ENCODE measurements at places on chromosomes 3 and 15. TPM values are rescaled to one million over a fixed set of nuclear protein-coding genes. Genes with fewer than 3 reads are reported as not detected.

DNA sequence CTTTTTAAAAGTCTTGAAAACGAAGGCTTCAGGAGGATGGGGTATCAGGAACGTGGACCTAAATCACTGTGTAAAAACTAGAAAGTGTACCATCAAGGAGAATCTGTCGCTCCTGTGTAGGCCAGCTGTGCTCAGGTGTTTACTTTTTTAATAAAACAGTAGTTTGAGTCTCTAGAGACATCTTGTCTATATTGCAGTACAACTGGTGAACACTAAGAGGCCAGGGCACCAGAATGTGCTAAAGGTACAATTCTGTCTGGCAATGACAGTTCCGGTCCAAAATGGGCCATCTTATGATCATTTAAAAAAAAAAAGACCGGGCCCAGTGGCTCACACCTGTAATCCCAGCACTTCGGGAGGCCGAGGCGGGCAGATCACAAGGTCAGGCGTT lies 61.8 kb upstream of the MCF2L2 start:
- no peak for DNase-seq

- DNase-seq = no peak
Observed at GRCh38 chr15:65653801-65654521, 32.2 kb downstream of the SLC24A1 start.

GRCh38 chr15:100601163-100601562 lies 821 bp downstream of the LINS1 start:
- no peak for DNase-seq

CCR2 gene
- not detected for total RNA-seq

DNA sequence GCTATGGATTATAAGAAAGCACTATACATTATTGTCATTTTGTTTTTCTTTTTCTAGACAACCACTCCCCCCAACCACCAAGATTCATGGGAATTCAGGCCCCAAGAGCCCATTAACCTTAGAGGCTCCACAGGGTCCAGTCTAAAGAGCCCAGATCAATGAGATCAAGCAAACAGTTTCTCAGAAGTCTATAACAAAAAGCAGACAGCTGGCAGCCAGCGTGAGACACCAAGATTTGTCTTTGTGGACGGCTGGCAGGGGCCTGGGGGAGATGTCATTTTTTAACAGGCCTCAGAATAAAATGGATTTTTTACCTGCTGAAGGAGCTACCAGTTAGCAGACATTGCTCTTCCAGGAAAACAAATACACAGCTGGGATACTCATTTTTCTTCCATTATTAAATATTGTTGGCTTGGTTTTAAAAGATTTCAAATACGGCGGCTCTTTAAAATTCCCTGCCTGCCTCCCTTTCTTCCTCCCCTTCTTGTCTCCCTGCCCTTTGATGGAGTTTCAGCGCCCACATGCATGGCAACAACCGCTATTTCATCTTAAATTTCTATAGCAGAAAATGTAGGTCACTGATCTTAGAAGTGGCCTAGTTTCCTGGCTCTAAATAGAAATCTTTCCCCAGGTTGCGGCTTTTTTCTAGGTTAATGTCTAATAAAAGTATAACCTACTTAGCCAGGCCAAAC lies 130.6 kb downstream of the FAM174B start:
- no peak for DNase-seq

PARP14 gene
- total RNA-seq = 6.6 TPM

ITIH1 gene
- total RNA-seq = not detected

DNA sequence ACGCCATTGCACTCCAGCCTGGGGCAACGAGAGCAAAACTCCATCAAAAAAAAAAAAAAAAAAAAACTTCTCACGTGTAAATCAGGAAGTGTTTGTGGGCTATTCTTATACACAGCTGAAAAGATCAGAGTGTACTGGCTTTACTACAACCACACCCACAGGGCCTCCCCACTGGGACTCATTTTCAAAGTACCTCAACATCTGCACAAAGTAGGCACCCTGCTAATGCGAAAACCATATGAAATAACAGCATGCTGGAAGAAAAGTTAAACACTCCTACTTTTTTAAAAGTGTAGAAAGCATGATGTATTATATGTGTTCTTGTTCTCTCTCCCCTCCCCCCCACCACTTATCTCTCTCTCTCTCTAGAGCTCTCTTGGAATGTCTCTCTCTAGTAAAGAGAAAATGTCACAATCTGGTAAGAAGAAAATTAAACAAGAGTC lies 11.1 kb downstream of the UACA start:
- no peak for DNase-seq

MYH15 gene
- total RNA-seq = 0.20 TPM

DNA sequence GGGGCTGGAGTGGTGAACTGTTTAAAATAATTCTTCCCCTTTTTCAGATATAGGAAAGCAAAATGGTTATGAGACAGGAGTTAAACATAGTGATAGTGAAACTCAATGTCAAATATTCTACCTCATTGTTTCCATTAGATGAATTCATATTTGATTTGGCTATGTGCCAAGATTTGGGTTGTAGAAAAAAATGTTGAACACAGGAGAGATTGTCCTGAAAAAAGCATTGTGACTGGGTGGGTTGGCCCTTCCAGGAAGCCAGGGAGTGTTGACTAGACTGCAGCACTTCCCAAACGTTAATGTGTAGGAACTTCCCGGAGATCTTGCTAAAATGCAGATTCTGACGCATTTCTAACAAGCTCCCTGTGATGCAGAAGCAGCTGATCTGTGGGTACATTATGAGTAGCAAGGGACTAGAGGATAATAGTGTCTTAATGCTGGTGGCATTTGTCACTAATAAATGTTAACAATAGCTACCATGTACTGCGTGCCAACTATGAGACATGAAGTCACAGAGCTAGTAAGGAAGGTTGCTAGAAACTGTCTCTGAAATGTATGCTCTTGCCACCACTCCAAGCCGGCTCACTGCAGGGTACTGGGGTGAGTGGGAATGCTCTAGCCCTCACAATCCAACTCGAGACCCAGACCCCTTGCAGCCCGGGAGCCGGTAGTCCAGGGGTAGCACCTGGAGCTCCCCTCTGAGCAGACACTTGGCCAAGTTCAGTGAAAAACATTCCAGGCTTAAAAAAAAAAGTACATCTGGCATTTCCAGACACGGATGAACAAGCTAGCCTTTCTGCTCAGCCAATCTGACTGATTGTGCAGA lies 120.6 kb downstream of the CD47 start:
- DNase-seq = no peak

CPNE9 gene
- 1.3 TPM for total RNA-seq

- no peak for DNase-seq
Observed at GRCh38 chr3:38563886-38564270, 67.7 kb downstream of the EXOG start.

PLSCR2 gene
- total RNA-seq = not detected

DNA sequence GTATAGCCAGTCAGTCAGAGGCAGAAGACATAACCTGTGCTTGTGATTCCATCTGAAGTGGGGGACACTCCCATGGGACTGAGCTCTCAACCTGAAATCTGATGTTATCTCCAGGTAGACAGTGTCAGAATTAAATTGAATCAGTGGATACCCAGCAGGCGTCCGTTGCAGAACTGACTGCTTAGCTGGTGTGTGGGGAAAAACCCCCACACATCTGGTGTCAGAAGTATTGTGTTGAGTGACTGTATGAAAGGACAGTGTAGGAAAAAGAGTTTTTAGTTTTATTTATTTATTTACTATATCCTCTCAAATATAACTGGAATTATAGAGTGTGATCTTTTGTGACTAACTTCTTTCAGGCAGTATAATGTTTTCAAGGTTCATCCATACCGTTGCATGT lies 10.4 kb downstream of the KPNA4 start:
- no peak for DNase-seq

GRCh38 chr3:180180795-180181194 lies 144.1 kb upstream of the PEX5L start:
- DNase-seq = no peak

GRCh38 chr15:28975766-28976179 lies 90.0 kb downstream of the APBA2 start:
- DNase-seq = peak; percentile 70

GRCh38 chr15:43429687-43430086 lies 58.8 kb downstream of the TUBGCP4 start:
- DNase-seq = no peak

- DNase-seq = peak; percentile 4
Observed at GRCh38 chr15:60179786-60180391, 175.8 kb downstream of the FOXB1 start.

- DNase-seq = no peak
Observed at GRCh38 chr3:148175214-148175613, 522.5 kb upstream of the AGTR1 start.

GOLGA8T gene
- 0.47 TPM for total RNA-seq

DNA sequence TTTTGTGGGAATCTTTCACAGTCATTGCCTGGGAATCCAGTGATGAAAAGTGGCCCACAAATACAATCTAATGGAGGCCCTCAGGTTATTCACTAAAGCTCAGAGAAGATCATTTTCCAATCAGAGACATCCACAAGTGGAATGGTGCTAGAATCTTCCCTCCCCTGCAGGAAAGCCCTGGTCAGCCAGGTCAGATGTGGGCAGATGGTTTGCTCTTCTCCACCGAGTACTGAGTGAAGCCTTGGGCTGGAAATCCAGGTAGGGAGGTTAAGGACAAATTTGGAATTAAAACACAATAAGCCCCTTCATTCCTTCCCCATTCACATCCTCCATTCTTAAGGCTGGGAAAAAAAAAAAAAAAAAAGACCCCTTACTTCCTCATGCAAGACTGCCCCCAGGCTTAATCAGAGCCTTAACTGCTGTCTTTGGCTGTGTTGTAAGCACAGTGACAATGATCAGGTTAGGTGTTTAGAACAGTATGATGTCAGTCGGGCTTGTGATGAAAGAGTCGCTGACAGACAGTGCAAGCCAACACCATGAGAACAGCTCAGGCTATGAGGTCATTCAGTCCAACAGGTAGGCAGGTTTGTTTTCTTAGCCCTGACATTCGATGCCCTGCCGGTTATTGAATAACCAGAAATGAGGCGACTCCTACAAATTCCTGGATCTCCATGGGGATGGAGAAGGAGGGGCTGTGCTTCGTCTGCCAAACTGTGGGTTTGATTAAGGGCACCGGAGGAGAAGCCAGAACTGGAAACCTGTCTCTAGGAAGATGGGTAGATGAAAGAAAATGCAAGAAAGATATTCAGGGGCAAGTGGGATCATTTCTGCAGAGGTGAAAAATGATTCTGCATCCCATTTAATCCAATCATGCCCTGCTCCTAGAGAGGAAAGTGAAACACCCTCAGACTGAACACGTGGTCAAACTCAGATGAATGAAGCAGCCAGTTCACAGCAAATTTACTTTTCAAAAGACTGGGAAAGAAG lies 23.5 kb upstream of the HES1 start:
- no peak for DNase-seq

LSAMP gene
- total RNA-seq = 36.6 TPM

DNA sequence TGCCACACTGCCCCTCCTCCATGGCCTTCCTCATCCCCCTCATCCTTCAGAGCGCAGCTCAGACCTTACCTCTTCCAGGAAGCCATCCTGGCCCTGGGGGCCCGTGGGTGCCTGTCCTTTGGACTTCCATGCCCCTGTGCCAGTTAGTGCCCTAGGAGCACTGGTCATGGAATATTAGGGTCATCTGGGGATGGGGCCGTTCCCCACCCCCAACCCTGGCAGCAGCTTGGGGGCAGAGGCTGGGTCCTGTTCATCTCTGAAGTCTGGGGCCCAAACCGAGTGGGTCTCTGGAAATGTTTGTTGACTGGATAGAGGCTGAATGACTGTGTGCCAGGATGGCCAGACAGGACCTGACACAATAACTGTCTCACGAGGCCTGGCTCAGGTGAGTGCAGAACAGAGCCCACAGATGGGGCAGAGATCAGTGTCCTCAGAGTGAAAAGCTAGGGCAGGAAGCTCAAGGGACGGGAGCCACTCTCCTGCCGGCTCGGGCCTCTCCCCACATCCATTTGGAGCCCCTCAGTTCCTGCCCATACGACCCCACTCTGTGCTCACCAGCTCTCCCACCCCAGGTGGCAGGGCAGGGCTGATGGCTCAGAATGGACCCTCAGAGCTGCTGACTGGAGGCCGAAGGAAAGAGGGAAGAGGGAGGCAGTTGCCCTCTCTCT lies 62.5 kb downstream of the TLE3 start:
- no peak for DNase-seq

FAN1 gene
- 24.9 TPM for total RNA-seq

GABRA5 gene
- 0.61 TPM for total RNA-seq

DNA sequence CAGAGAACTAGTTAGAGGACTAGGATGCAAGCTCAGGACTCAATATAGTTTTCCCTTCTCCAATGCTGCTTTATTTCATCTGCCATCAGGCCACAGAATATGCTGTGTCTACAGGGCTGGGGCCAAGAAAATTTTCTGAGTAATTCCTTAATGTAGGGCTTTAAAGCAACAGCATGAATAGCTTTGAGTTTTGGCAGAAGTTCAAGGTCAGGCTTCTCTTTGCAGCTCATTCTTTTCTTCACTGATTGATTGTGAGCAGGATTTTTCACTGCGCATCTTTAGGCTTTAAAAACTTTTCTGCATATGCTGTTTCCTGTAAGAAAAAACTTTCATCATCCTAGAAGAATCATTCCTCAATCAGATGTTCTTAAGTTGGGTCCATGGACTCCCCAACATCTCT lies 4.6 kb downstream of the TMEM108 start:
- DNase-seq = no peak

DNA sequence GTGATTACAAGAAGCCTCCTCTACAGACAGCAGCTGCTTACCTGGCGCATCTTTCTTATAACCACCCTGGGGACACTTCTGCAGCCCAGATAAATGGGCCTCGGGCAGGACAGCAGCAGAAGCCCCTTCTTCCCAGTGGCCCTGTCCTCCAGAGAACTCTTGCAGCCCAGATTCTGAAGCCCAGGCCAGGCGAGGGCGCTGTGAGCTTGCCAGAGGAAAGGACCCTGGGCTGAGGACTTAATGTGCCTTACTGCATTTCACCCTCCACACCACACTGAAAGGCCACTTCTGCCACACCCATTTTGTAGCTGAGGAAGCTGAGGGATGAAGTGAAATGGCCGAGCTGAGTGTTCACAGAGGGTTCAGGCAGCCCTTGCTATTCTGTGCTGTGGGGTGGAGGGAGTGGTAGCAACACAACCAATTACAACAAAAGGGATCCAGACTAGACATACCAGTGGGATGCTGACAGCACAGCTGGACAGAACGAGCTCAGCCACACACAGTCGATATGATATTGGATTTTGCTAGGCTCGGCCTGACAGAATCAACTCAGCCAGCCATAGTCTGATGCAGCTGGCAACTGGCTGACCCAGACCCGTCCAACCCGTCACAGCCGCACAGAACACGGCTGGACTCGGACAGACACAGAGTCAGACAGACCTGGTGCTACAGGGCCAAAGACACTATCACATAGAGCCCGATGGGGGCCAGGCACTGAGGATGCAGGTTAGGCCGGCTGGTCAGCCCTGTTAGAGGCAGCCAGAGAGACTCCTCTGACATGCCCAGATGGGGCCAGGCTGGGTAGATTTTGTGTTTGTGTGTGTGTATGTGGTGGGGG lies 7.3 kb downstream of the ACOX2 start:
- DNase-seq = peak; percentile 36

ALDH1L1 gene
- total RNA-seq = 0.49 TPM

GRCh38 chr3:14246414-14246813 lies 67.8 kb downstream of the LSM3 start:
- DNase-seq = no peak

DNA sequence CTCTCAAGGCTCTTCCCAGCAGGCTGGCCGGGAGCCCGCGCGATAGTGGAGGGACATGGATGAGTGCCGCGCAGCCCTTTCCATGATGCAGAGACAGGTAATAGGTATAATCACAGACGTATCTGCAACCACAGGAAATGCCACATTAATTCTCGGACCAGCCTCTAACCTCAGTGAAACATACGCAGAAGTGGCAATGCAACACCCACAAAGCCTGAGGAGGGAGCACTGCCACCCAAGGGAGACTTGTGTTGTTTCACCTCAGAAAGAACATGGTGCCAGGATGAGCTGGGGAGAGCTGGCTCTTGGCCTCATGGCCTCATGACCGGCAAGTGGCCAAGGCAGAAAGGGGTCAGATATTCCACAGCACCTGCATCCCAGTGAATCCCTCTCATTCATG lies 39.0 kb downstream of the PGPEP1L start:
- no peak for DNase-seq
